ENCODE measurements at places on chromosomes 12 and 14.
A peak's percentile ranks its signal among the peaks of the same experiment; 100 is the strongest.

- no peak for DNase-seq
These were observed 518.5 kb downstream of the SOX5 start for GRCh38 chr12:23431006-23431405.

DNA sequence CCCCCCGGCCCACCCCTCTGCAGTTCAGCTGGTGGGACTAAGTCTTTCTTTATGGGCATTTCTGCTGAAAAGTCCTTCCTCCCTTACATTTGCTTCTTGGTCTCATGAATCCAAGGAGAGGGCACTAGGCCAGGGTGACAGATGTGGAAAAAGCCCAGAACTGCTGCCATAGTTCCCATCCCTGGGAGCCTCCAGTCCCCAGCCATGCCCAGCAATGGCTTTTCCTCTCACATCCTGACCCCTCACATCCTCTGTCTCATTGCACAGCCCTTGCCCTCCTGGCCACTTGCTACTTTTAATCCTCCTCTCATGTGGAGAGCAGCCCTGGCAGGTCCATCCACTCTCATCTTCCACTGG is 122.5 kb downstream of the ZFP36L1 start:
- no peak for DNase-seq

DNA sequence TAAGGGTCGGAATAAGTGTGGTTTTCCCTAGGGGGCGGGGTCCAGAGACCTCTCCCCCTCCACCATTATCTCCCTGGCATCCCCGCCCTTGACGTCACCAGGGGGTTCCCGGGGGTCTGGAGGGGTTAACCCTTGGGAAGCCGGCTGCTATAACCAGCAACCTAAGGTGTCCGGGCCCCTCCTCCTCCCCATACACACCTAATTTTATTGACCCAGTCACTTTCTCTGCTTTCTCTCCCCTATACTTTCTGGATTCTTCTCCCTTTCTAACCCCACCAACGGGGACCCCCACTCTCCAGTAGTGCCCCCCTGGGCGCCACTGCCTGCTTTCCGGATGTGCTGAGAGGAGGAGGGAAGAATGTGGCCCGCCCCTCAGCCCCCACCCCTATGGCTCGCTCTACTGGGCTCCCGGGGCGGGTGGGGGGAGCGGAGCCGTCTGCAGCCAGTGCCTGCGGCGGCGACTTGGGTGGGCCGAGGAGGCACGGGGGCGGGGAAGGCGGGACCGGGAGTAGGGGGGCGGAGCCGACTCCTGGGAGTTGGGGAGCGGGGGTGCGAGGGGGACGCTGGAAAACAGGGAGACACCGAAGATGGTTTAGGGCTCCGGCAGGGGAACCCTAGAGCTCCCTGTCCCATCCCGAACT is 1.8 kb downstream of the GLI1 start:
- peak; percentile 96 for DNase-seq

DNA sequence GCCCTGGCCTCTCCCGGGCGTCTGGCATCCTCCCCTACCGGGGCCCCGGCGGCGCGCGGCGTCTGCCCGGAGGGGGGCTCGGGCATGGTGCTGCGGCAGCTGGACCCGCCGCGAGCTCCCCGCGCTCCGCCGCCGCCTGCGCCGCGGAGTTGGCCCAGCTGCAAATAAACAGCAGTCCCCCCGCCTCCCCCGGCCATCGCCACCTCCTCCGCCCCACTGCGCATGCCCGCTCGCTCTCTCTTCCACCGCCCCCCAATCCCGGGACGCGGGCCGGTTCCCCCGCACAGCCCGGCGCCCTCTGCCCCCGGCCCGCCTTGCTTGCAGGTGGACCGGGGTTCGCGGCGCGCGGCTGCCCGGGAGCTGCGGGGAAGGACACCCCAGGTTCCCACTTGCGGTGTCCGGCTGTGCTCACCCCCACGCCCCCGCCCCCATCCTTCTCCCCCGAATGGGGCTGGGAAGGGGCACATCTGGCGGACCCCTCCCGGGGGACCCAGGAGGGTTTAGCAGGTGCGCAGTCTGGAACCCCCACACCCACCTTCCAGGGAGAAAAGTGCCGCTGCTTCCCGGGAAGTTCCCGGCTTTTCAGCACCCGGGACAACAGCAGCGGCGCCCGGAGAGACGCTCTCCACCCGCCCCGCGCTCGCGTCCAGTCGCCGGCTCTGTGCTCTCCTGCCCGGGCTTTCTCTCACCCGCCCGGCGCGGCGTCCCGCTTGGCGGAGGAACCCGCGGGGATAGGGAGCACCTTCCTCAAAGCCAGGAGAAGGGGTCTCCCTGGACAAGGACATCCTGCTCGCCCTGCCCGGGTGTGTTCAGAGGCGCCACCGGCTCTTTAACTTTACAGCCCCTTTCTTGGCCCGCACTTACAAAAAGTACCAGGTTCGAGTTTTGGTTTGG is at the start of gene TMTC1:
TMTC1 (minus strand) TSS at position 170 of the 894 bp plus-strand sequence. CDS start 191 bp downstream, outside the sequence.
- DNase-seq = peak; percentile 96

DNA sequence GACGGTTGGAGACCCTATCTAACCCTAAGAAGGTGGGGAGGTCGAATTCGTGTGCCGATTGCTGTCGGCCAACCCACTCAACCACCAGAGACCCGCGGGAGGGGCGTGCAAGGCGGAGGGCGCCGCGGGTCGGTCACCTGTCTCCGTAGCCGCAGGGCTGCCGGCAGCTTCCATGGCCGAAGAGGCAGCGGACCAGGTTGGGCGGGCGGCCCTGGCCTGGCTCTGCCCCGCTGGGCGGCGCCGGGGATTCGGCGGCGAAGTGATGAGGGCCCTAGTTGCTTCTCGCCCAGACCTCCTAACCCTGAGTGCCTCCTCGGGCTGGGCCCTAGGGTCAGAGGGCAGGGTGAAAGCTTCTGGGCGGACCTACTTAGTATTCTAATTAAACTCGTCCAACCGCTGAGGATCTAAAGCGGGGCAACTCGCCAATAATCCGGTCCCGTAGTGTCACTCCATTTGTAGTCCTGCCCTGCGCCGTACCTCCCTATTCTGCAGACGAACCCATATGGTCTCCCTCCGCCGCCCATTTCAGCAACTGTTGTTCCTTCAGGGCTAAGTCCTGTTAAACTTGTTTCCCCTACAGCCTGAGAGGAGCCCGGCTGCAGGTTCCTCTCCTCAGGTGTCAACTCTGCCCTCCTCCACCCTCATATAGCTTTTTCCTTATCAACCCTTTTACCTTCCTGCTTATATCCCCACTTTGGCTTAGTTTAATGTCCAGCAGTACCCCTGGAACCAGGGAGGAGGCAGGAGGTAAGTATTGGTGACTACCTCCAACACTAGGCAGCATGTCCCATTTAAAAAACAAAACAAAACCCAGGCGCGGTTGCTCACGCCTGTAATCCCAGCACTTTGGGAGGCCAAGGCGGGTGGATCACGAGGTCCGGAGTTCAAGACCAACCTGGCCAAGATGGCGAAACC is at the start of gene PYM1:
PYM1 (minus strand) TSS at position 307 of the 915 bp plus-strand sequence; CDS start at position 174, 133 bp downstream.
- DNase-seq = peak; percentile 89

DNA sequence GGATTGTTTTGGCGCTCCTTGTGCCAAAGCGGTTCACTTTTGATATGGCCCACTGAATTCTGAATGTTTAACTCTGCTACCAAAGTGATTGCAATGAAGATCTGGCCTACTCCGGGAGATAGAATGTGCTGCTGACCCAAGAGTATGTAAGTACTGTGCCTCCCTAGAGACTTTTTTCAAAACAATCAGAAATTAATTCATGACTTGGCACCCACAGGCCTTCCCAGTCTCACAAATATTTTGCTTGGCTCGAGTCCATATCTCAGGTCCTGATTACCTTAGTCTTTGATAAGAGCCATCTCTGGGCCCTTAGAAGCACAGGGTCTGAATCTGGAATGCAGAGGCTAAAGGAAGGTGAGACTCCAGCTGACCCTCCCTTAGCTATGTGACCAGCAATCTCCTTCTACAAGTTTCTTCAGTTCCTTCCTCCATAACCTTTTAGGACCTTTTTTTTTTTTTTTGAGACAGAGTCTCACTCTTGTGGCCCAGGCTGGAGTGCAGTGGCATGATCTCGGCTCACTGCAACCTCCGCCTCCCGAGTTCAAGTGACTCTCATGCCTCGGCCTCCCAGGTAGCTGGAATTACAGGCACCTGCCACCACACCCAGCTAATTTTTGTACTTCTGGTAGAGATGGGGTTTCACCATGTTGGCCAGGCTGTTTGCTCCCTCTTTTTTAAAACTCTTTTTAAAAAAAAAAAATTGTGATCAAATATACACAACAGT is 49.5 kb upstream of the METAP2 start:
- no peak for DNase-seq

- peak; percentile 96 for DNase-seq
These were observed at the start of gene LARP4 for GRCh38 chr12:50400638-50401499. Gene LARP4, plus strand, starts transcription at chr12:50400885. Its CDS starts 126 bp downstream, at chr12:50401011.

DNA sequence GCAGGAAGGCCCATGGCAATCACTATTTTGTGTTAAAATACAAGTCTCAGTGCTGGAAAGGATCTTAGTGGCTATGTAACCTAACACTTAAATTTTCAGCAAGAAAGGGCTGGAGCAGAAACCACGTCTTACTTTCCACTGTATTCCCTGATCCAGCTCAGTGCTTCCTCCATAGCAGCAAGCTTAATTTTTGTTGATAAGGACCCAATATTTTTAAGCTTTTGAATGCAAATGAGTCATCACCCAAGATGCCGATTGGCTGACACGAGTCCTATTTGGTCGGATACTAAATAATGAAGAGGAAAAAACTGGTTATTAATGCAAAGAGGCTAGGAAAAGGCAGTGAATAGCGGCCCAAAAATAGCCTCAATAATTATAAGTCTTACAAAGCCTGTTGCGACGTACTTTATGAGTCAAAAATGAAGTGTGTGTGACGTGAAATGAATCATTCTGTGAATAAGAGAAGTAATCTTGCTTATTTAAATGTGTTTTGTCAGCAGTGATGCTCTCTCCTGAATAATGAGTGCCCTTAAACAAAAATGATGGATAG is 46.9 kb upstream of the IGF1 start:
- no peak for DNase-seq

- no peak for DNase-seq
These were observed 6.6 kb downstream of the PPHLN1 start for GRCh38 chr12:42332301-42333285.

DNA sequence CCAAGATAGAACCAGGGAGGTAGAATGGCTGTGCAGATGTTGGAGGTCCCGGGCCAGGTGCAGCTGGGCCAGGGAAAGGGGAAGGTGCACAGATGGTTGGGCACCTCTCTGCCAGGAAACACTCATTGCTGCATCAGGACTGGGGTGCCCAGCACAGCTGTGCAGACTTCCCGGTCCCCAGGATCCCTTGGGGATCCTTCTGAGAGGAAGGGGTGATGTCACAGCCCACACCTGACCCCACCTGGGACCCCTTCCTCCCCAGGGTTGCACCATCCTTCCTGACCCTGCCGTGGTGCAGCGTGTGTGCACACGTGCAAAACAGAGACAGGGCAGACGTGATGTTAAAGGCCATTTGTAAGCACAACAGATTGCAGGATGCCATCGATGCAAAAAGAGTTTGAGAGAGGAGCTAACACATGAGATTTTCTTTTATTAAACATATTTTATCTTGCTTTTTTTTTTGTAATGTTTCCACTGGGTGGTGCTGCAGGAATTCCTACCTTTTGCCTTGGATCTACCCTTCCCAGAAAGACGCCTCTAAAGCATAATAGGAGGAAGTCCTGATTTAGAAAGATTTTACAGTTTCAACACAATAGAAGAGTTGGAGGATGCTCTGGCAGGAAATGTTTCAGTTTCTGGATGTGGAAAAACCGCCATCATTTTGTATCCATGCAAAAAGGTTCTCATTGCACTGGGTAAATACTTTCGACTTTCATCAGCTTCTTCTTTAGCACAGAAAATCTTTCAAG is 14.8 kb downstream of the ELK3 start:
- DNase-seq = no peak

DNA sequence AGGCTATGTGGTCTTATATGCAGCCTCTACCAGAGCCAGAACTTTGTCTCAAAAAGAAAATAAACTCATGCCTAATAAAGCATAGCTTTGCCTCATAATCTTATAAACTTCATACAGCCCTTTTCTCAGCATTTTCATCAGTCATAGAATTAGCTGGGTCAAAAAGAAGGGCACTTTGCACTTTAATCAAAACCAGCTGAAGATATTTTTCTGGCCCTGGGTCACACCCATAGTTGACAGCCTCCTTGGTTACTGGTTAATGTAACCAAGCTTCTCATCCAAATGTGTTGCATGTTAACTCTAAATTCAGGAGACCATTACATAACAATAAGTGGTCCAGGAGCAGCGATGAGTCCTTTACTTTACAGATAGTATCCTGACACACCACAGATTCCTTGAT is 558.2 kb downstream of the FLRT2 start:
- DNase-seq = no peak

- peak; percentile 63 for DNase-seq
These were observed 19.8 kb downstream of the XRCC3 start for GRCh38 chr14:103695296-103696069.

GRCh38 chr14:86518298-86518697 is 988.4 kb downstream of the FLRT2 start:
- no peak for DNase-seq

GRCh38 chr14:71956920-71957563 is 24.8 kb downstream of the RGS6 start:
- DNase-seq = no peak

DNA sequence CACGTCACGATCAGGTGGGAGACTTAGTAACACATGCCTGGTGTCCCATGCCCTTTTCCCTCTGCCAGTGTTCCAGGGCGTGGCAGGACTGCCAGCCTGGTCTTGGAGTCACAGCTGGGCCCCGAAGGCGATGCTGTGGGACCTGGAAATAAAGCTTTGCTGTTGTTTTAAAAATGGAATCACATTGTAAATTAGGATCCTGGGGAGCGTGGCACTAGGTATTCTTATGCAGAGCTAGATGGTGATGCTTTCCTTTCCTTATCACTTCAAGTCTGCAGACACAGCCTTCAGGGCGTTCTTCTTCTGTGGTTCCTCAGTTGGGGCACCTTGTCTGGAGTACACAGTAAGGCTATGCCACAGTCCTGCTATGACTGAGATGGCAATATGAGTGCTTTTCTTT is 64.6 kb downstream of the BICD1 start:
- peak; percentile 28 for DNase-seq

- no peak for DNase-seq
These were observed 18.6 kb downstream of the ESRRB start for GRCh38 chr14:76394569-76394968.

- no peak for DNase-seq
These were observed 208.2 kb upstream of the RBM19 start for GRCh38 chr12:114174326-114174725.

Data from H7 (cell line).